ENCODE measurements at places on chromosomes 2 and 18.

DNA sequence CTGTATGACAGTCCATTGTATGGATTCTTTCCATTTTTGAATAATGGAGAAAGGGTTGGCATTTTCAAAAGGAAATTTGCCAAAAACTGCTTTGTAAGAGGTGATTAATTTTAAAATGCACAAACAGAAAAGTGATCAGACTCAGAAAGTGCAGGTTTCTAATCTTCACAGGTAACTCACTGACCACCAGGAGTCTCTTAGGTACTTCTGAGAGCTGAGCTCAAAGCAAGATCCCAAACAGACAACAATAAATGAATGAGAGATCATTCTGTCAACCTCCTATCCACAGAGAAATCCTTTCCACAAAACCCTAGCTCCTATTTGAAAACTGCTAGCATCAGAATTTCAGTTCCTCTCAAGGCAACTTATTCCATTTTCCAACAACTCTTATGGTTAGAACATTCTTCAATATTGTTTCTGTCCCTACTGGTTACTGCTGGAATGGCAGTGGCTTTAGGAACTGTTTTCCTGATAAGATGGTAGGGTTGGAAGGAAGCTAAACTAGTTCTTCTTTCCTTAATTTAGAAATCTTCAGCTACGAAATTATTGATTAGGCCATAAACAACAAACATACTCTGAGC is 20.6 kb upstream of the HAAO start:
- DNase-seq, result no peak

DNA sequence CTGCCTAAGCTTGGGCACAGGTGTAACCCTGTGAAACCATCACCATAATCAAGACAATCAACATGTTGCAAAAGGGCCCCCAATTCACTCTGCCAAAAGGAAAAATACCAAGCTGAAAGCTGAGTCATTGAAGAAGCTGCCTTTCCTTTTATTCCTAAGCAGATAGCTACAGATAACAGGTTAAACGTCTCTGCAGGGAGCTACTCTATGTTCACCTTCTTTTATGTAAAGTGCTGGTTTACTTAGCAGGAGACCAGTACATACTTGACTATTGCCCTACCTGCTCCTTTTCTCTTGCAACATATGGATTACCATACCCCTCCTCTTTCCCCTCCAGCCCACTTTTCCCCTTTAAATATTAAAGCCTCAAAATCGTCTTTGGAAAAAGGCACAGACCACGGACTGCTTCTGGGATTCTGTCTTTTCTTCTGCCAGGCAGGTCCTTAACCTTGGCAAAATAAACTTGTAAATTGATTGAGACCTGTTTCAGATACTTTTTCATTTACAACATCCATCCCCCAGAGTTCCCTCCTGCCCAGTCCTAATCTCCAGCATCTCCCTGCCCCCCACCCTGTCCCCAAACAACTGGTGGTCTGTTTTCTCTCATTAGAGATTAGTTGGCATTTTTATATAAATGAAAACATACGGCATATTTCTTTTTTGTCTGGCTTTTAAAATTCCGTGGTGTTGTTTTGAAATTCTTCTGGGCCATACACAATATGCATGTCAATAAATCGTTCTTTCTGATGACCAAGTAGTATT is 37.8 kb upstream of the LDLRAD4 start:
- peak; percentile 12 for DNase-seq

GRCh38 chr18:48121752-48122151 is 191.3 kb upstream of the SMAD2 start:
- DNase-seq, result no peak

DNA sequence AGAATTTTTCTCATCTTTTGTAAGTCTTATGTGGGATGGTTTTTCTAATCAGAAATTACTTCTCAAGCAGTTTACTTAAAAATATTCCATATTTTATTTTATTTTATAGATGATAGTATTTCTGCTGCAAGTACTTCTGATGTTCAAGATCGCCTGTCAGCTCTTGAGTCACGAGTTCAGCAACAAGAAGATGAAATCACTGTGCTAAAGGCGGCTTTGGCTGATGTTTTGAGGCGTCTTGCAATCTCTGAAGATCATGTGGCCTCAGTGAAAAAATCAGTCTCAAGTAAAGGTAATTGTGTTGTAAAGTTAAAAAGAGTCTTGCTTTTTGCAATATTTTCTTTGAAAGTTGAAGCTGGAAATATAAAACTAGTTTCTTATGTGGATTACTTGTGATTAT is 76.2 kb downstream of the EML4 start:
- DNase-seq, result no peak

DNA sequence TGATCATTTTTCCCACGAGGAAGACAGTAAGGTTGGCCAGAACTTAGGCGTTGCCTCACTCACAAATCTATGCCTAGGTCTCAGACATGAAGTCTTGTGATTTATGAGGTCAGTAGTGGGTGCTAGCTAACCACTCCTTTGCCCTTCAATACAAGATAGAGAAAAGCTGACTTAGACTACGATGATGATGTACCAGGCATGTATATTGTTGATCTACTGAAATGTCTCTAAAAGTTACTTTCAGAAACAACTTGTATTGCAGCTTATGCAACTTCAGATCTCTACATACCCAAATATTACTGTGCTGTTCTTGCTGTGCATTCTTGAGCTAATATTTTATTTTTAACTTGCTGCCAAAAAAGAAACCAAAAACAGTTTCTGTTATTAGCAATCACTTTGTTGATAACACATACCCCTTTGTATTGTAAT is 30.6 kb downstream of the MAPRE2 start:
- no peak for DNase-seq

GRCh38 chr18:34758378-34758948 is 48.4 kb downstream of the DTNA start:
- DNase-seq, result peak; percentile 50
